ENCODE measurements at places on chromosomes 4 and X. TPM values are rescaled to one million over a fixed set of nuclear protein-coding genes. Genes with fewer than 3 reads are reported as not detected.
A peak's percentile ranks its signal among the peaks of the same experiment; 100 is the strongest.

The GPRASP1 gene
- 3.9 TPM for total RNA-seq

The MTNR1A gene
- total RNA-seq = not detected

The MAPK10 gene
- total RNA-seq = not detected

The CLGN gene
- total RNA-seq = 0.23 TPM

The CTAG2 gene
- not detected for total RNA-seq

The MAGEC3 gene
- not detected for total RNA-seq

The PAGE5 gene
- not detected for total RNA-seq

The UGT2A1 gene
- not detected for total RNA-seq

The MAP7D2 gene
- total RNA-seq = 0.20 TPM

The TCEAL2 gene
- not detected for total RNA-seq

The AKAP4 gene
- total RNA-seq = not detected

The PFKFB1 gene
- 0.60 TPM for total RNA-seq

The MID2 gene
- 7.4 TPM for total RNA-seq

The FRG2 gene
- total RNA-seq = not detected

The CITED1 gene
- not detected for total RNA-seq

The TMEM156 gene
- total RNA-seq = 11.7 TPM

The ZFYVE28 gene
- total RNA-seq = 4.9 TPM

GRCh38 chr4:1041147-1041935 is 29.9 kb downstream of the FGFRL1 start:
- H3K36me3 ChIP-seq = no peaks in the 10 kb centered on the region
- H3K4me3 ChIP-seq = no peak overlapping the region
- H3K27me3 ChIP-seq = peaks cover 16% of the 10 kb centered on the region
- no peak for DNase-seq

GRCh38 chrX:33434256-33435092 is 223.1 kb upstream of the DMD start:
- no peak overlapping the region for H3K27ac ChIP-seq
- DNase-seq = peak; percentile 53
- H3K4me1 ChIP-seq = no peaks in the 10 kb centered on the region
- no peak overlapping the region for H3K4me3 ChIP-seq

DNA sequence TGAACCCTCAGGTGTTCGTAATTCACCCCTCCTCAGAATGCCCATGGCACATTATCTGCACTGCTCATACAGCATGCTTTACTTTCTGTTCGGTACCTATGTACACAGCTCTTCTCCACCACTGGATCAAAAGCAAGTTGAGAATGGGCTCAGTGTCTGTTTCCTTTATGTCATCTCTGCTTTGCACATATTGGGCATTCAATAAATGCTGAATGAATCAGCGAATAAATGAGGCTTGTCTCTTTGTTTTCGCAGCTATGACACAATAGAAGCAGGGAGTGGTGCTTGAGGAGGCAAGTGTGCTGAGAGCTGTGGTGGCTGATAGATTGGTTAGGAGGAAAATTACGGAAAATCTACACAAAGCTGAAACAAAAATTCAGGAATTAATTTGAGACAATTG is 109.1 kb upstream of the VMA21 start:
- H3K4me1 ChIP-seq = no peaks in the 10 kb centered on the region
- DNase-seq = no peak
- H3K4me3 ChIP-seq = no peak overlapping the region
- H3K27ac ChIP-seq = no peak overlapping the region

DNA sequence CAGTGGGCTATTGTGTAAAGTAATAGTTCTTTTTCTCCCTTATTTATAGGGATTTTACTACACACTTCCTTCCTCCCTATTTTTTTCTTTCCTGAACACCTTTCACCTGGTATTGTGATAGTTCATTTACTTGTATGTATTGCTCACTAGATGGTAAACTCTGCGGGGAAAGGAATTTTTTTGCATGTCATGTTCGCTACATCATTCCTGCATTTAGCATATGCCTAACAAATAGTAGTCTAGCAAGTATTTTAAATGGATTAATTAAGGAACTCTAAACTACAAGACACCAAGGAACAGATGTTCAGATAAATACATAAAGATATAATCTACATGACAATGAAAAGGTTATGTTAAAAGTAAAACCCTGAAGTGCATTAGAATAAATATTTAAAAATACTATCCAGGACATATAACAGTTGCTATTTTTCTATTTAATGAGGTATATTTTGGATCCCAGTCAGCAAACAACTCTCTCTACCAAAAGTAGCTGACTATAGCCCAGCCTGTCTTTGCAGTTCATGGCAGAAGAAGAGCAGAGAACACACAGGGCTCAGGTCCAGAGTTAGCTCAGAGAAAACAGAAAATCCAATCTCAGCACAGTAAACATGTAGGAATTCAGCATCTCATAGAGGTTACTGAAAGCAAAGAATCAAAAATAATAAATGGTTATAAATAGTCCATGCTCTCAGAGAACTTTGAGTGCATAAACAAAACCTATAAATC is 87.8 kb downstream of the PACRGL start:
- no peaks in the 10 kb centered on the region for H3K4me1 ChIP-seq
- DNase-seq = no peak
- H3K4me3 ChIP-seq = no peak overlapping the region
- H3K36me3 ChIP-seq = no peaks in the 10 kb centered on the region
- no peak overlapping the region for H3K27ac ChIP-seq

GRCh38 chr4:182310962-182311361 is 67.8 kb downstream of the TENM3 start:
- H3K27ac ChIP-seq = no peak overlapping the region
- no peaks in the 10 kb centered on the region for H3K27me3 ChIP-seq
- no peaks in the 10 kb centered on the region for H3K4me1 ChIP-seq
- no peak overlapping the region for H3K4me3 ChIP-seq

DNA sequence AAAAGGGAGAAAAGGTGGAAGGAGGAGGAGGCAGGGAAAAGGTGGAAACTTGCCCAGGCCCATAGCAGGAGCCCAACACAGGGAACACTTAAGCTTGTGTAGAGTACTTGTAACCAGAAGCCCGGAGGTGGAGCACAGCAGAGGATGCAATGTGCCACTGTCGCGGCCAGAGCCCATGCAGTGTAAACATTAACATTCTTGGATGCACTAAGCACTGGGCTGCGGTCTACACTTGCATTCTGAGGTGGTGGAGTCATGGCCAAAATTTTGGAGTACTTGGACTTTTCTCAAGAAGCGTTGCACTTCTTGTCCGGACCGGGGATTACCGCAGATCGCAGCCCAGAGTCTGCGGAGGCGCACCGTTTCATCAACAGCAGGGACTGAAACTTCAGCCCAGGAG is 4.5 kb upstream of the RHOXF1 start:
- H3K4me1 ChIP-seq = peaks cover 2% of the 10 kb centered on the region
- H3K36me3 ChIP-seq = no peaks in the 10 kb centered on the region
- no peak for DNase-seq
- H3K27ac ChIP-seq = no peak overlapping the region
- H3K4me3 ChIP-seq = no peak overlapping the region

GRCh38 chr4:6128221-6128850 is 72.0 kb downstream of the JAKMIP1 start:
- no peak overlapping the region for H3K4me3 ChIP-seq
- DNase-seq = no peak
- H3K27ac ChIP-seq = no peak overlapping the region
- H3K4me1 ChIP-seq = no peaks in the 10 kb centered on the region
- no peaks in the 10 kb centered on the region for H3K36me3 ChIP-seq

DNA sequence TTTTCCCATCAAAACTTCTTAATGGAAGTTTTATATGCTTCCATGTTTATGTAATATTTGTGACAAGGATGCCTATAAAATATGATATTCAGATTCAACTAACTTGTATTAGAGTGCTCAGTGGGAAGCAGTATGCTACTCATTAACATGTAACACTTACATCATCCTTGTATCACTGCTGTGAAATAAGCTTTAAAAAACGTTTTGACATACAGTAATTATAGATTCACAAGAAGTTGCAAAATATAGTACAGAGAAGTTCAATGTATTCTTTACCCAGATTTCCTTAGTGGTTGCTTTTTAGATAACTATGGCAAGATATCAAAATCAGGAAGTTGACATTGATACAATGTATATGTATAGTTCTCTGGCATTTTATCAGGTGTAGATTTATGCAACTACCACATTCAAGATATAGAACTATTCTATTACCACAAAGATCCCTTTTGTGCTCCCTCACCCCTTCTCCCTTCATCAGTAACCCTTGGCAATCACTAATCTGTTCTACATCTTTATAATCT is 56.3 kb downstream of the DTHD1 start:
- no peak for DNase-seq
- H3K36me3 ChIP-seq = no peaks in the 10 kb centered on the region
- peaks cover 20% of the 10 kb centered on the region for H3K4me1 ChIP-seq
- H3K27ac ChIP-seq = no peak overlapping the region
- H3K4me3 ChIP-seq = no peak overlapping the region

DNA sequence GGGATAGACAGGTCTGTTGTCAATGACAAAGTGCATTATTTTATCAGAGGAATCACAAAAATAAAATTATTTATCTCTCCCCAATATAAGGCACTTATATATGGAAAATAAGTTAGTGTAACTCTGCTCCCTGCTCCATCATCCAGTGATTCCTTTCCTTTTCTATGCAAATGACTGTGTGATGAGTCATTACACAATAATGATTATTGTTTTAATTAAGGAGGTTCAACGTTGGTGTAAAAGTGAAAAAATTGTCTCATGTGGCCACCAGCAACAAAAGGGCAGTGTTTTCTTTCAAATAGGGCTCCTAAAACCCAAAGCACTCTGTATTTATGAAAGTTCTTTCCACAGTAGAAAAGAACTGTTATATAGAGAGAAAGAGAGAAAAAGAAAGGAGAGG is 16.7 kb downstream of the SLC7A11 start:
- no peak for DNase-seq
- peaks cover 1% of the 10 kb centered on the region for H3K36me3 ChIP-seq
- H3K27ac ChIP-seq = no peak overlapping the region

- H3K36me3 ChIP-seq = no peaks in the 10 kb centered on the region
- no peak overlapping the region for H3K4me3 ChIP-seq
- H3K27me3 ChIP-seq = peaks cover 16% of the 10 kb centered on the region
- no peaks in the 10 kb centered on the region for H3K4me1 ChIP-seq
Observed at GRCh38 chr4:139633661-139634060, 32.0 kb upstream of the MGST2 start.

DNA sequence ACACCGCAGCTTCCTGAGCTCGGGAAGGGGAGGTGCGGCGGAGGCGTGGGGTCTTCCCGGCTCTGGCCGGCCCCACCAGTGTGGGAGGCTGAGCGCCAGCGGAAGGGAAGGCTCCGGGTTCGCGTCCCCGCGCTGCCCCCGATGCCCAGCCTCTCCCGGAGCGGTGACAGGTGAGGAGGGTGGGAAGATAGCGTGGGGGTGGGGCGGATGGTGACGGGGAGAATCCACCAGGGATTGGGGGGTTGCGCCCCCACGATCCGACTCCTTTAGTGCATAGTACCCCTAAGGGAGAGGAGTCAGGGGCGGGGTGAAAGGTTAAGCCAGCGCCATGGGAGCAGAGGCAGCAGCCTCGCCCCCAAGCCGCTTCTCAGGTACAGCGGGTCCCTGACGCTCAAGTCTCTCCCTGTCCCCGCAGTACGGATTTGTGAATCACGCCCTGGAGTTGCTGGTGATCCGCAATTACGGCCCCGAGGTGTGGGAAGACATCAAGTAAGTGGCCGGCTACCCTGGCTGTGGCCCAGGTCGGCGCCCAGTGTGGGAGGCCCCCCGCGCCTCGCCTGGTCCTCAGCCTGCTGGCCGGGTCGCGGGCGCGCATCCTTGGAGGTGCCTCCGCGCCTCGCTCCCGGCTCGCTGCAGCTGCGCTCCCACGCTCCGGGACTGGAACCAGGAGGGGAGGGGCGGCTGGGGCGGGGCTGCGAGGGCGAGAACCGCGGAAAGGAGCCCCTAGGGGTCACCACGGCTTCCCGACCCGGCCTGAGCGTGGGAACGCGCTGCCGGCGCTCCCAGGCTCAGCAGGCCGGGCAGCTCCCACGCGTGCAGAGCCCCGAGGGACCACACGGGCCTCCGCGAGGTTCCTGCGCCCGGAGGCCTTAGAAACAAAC is 791 bp downstream of the GUCY1B1 start:
- peaks cover 28% of the 10 kb centered on the region for H3K27me3 ChIP-seq
- H3K27ac ChIP-seq = no peak overlapping the region
- DNase-seq = peak; percentile 7
- H3K4me1 ChIP-seq = peaks cover 7% of the 10 kb centered on the region

GRCh38 chr4:26792639-26793038 is 68.0 kb upstream of the STIM2 start:
- H3K27me3 ChIP-seq = no peaks in the 10 kb centered on the region
- DNase-seq = no peak
- H3K4me3 ChIP-seq = no peak overlapping the region
- no peak overlapping the region for H3K27ac ChIP-seq

GRCh38 chr4:179116011-179116410 is 1673.8 kb upstream of the AGA start:
- H3K4me3 ChIP-seq = no peak overlapping the region
- no peaks in the 10 kb centered on the region for H3K27me3 ChIP-seq
- DNase-seq = no peak

GRCh38 chr4:114251020-114251419 is 271.6 kb upstream of the ARSJ start:
- no peak for DNase-seq
- no peak overlapping the region for H3K27ac ChIP-seq
- H3K27me3 ChIP-seq = peaks cover 4% of the 10 kb centered on the region
- H3K4me1 ChIP-seq = no peaks in the 10 kb centered on the region

- no peak for DNase-seq
- H3K4me3 ChIP-seq = no peak overlapping the region
- H3K4me1 ChIP-seq = peaks cover under 1% of the 10 kb centered on the region
- no peaks in the 10 kb centered on the region for H3K27me3 ChIP-seq
Observed at GRCh38 chr4:55941881-55942396, 6.8 kb upstream of the CEP135 start.

DNA sequence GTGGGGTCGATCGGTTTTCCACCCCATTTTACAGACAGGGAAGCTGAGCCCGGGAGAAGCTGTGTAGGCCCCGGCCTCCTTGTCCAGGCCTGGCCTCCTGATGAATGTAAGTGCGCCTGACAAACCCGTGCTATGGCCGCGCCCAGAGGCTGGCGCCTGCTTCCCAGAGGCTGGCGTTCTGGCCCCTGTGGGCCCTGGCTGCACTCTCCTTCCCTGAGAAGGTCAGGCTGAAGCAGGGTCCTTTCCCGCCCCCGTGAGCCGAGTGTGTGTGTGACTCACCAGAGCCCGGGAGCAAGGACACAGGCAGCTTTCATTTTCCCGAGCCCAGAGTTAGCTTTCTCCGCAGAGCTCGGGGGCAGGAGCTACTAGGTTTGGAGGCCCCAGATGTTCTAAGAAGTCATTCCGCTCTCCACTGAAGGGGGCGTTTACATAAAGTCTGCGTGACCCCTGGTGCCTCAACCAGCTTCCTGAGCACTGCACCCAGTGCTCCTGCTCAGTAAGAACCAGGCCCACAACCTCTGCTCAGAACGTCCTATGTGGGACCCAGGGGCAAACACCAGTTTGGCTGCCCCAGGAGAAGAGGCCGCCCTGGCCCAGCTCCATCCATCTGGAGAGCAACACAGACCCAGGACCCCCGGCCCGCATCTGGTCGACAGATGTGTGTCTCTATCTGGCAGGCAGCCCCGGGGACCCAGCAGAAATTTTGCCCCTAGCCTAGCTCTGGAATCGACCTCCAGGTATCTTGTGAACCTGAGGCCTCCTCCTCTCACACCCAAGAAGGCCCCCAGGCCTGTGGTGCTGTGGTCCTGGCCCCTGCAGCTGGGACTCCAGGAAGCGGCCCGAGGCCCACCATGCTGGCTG is 13.6 kb downstream of the UVSSA start:
- H3K4me3 ChIP-seq = no peak overlapping the region
- no peaks in the 10 kb centered on the region for H3K4me1 ChIP-seq
- no peaks in the 10 kb centered on the region for H3K36me3 ChIP-seq
- H3K27me3 ChIP-seq = no peaks in the 10 kb centered on the region
- DNase-seq = no peak
- H3K27ac ChIP-seq = no peak overlapping the region

All from activated CD8-positive, alpha-beta T cell treated with anti-CD3 and anti-CD28 coated beads for 36 hours (primary cell).